ENCODE measurements at places on chromosomes 1 and 21. TPM values are rescaled to one million over a fixed set of nuclear protein-coding genes. Genes with fewer than 3 reads are reported as not detected.

FCRL5 gene
- not detected for total RNA-seq

TBX15 gene
- 0.02 TPM for total RNA-seq

TOR1AIP1 gene
- total RNA-seq = 29.2 TPM

ANKRD65 gene
- 0.04 TPM for total RNA-seq

ASPM gene
- 23.9 TPM for total RNA-seq

BSND gene
- not detected for total RNA-seq

HCRTR1 gene
- 0.04 TPM for total RNA-seq

WDR4 gene
- 32.3 TPM for total RNA-seq

MTARC2 gene
- 14.8 TPM for total RNA-seq

SLAMF6 gene
- not detected for total RNA-seq

TRIM46 gene
- total RNA-seq = 2.1 TPM

PAQR6 gene
- total RNA-seq = 4.9 TPM

GPR161 gene
- total RNA-seq = 16.9 TPM

SMPDL3B gene
- 1.1 TPM for total RNA-seq

NIPAL3 gene
- total RNA-seq = 6.8 TPM

PUSL1 gene
- 17.0 TPM for total RNA-seq

DNASE2B gene
- not detected for total RNA-seq

GPA33 gene
- not detected for total RNA-seq

PRRX1 gene
- total RNA-seq = not detected

CDK18 gene
- total RNA-seq = 0.82 TPM

SELENBP1 gene
- total RNA-seq = 8.4 TPM

KCNA2 gene
- total RNA-seq = 0.08 TPM

ID3 gene
- total RNA-seq = 402 TPM

G0S2 gene
- total RNA-seq = 3.0 TPM

All from A549 treated with CORT108297 at 1 μM for 4 hours (cell line).